Activated T-cell treated with anti-CD3 and anti-CD28 coated beads, Interleukin-2, amount 50 U/mL, for 72 hours (primary cell): ENCODE measurements at places on chromosomes 1 and 21. TPM values are rescaled to one million over a fixed set of nuclear protein-coding genes. Genes with fewer than 3 reads are reported as not detected.

DNA sequence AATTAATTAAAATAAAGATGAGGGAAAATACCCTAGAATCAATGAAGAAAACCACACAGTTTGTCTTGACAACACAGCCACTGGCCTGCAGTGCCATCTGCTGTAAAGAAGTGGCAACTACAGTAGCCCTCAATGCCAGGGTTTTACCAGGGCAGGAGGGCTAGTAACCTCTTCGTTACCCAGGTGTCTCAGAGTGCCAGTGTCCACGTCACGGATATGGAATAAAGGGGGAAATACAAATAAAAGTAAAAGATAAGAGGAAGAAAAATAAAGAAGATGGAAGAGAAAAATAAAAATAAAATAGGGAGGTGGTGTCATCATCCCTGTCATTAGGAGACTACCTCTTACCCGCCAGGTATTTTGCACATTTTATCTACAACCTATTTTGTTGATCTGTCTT is 14.2 kb upstream of the SLC44A3 start:
- H3K36me3 ChIP-seq = no peaks in the 10 kb centered on the region
- H3K4me3 ChIP-seq = no peak overlapping the region
- peaks cover 7% of the 10 kb centered on the region for H3K27me3 ChIP-seq
- peaks cover 7% of the 10 kb centered on the region for H3K4me1 ChIP-seq

DNA sequence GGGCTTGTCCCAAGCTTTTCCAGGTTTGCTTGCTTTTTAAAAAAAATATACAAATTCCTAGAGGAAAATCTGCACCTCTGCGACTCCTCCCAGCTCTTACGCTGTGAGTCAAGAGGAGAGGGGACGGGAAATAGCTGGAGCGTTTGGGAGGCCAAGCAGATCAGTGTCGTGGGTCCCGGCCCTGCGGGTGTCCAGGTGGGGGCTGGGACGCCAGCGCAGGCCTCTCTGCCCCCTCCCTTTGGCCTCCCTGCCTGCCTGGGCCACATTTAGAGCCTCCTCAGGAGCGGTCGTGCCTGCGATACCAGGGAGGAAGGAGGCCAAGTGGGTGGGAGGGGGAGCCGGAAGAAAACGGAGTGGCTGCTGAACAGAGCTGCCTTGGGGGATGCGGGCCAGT is 9.0 kb downstream of the WNT4 start:
- DNase-seq = no peak
- peaks cover 6% of the 10 kb centered on the region for H3K27me3 ChIP-seq
- no peak overlapping the region for H3K27ac ChIP-seq
- no peaks in the 10 kb centered on the region for H3K4me1 ChIP-seq
- H3K36me3 ChIP-seq = no peaks in the 10 kb centered on the region

- no peaks in the 10 kb centered on the region for H3K4me1 ChIP-seq
- no peaks in the 10 kb centered on the region for H3K36me3 ChIP-seq
- DNase-seq = no peak
- no peak overlapping the region for H3K4me3 ChIP-seq
- no peak overlapping the region for H3K27ac ChIP-seq
Measured at GRCh38 chr1:78547081-78547480, 56.3 kb downstream of the PTGFR start.

DNA sequence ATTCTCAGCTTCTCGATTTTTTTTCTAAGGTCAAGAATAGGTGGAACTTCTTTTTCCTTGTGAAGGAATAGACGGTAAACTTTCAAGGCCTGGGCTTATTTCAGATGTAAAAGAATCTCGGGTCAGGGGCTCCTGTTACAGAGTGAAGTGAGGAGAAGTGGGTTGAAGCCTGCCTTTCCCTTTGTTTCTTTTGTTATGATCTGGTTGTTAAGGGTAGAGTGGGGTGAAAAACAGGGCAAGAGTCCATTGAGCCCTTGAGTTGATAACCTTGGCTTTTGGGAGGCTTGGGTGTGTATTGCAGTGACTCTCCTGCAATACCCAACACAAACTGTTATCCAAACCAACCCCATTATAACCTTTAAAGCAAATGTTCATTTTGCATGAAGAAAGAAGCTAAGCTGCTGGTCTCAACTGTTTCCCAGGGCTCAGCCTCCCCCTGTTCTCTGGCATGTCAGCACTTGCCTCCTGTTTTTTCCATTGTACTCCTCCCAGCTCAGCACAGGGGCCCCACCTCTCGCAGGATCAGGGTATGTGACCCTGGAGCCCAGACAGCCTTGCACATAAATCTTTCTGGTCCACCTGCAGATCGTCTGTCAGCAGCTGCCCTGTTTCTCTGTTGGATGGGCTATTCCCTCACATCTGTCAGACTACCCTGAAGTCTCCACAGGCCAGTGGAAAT is 102.4 kb downstream of the CACHD1 start:
- no peak for DNase-seq
- H3K27ac ChIP-seq = no peak overlapping the region
- H3K4me1 ChIP-seq = no peaks in the 10 kb centered on the region
- no peak overlapping the region for H3K4me3 ChIP-seq
- H3K36me3 ChIP-seq = no peaks in the 10 kb centered on the region

DNA sequence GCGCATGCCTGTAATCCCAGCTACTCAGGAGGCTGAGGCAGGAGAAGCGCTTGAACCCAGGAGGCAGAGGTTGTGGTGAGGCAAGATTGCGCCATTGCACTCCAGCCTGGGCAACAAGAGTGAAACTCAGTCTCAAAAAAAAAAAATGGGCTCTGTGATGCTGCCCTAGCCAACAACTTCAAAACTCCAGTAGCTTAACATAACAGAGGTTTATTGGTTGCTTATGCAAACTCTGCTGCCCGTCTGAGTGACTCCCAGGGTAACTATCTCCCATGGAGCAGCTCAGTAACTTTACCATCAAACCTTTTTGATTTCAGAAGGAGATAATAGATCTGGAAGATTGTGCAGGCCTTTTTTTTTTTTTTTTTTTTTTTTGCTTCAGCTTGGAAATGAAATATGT is 18.9 kb upstream of the ITLN2 start:
- DNase-seq = no peak
- H3K27me3 ChIP-seq = no peaks in the 10 kb centered on the region
- H3K4me1 ChIP-seq = peaks cover 12% of the 10 kb centered on the region
- no peaks in the 10 kb centered on the region for H3K36me3 ChIP-seq

DNA sequence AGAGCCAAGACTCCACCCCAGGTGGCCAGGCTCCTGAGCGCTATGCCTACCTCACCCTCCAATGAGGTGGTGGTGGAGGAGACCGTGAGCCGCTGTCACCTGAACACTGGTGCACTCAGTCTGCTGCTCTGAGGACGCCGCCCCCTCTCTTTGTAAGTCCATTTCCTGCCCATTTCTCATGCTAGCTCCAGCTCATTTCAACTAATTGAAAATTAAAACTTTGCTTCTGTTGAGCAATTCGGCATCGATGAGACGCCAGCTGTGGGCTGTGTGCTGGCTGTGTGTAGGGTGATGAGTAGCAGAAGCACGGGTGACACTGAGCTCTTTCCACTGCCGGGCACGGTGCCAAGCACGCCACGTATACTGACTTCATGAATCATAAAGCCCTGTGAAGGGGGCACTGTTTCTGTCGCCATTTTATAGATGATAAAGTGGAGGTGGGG is 11.2 kb downstream of the TNFRSF1B start:
- peak overlapping the region; percentile 89 for H3K4me3 ChIP-seq
- no peaks in the 10 kb centered on the region for H3K27me3 ChIP-seq

DNA sequence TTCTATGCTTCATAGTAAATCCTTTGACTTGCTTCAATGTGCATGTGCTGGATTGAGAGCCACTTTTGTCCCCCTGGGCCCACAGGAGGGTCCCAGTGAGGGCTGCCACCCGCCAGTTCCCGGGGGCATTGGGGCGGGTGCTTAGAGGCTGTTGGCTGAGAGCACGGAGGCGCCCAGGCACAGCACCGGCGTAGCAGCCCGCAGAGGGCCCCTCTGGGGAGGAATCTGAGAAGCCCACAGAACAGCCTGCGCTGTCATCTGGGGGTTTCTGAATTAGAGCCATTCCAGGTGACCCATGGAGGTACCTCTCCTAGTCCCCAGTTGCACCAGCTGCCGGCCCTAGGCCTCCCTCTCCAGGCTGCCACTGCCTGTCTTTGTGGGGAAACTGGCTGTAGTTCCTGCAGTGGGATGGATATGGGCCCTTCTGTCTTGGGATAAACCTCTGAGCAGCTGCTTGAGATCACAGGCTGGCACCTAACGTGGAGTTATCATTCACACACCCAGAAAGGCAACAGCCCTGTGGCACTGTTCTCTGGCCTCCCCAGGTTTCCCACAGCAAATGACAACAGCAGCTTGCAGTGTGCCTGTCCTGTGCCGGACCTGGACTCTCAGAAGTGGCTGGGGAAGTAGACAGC is 39.5 kb downstream of the TMEM51 start:
- H3K27me3 ChIP-seq = no peaks in the 10 kb centered on the region
- no peaks in the 10 kb centered on the region for H3K36me3 ChIP-seq
- H3K4me1 ChIP-seq = no peaks in the 10 kb centered on the region
- no peak for DNase-seq
- no peak overlapping the region for H3K4me3 ChIP-seq

Gene LRRC42
- total RNA-seq = 39.0 TPM
